ENCODE measurements at places on chromosomes 7 and 10.

- no peak for DNase-seq
Observed at GRCh38 chr10:15349112-15349511, 22.0 kb downstream of the FAM171A1 start.

- no peak for DNase-seq
Observed at GRCh38 chr7:155886391-155887173, 74.3 kb upstream of the SHH start.

- no peak for DNase-seq
Observed at GRCh38 chr7:135217645-135218509, 6.6 kb upstream of the WDR91 start.

DNA sequence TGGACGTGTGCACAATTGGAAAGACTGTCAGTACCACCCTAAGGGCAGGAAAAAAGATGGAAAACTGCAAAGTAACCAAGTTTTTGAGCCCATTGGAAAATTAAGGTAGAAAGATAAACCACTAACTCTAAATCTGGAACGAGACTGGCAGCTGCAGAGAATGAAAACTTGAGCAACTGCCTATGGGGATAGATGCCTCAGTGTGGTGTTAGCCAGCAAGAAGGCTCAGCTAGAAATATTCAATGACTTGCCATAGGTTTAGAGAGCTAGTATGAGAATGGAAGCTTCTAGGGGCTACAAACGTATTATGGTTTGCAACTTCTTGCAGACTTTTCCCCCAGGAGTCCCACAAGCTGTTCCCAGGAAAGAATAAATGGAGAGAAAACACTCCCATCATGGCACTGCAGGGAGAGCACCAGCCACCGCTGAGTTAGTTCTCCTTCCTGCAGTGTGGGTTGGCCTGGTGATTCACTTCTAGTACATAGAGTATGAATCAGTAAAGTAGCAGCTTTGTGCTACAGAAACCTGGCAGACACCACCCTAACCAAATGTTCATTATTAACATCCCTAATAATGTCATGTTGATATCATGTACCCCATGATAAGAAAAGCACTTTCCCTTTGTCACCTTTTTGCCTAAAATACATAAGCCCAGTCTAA lies 372.4 kb upstream of the VWC2 start:
- DNase-seq, result no peak

DNA sequence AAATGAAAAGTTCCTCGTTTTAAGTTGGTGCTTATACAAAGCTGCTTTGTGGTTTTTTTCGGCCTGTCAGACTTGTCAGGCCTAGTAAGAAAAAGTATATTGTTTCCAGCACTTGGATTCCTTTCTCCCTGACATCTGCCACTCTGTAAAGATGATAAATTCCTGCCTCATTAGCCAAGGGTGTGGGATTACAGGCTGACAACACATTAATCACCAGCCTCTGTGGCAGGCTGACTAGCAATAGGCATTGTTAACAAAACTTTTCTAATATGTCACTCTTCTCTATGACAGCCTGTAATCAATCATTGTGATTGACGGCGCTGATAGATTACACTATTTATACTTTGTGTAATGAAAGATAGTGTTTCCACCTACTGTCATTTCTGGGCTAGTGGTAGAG lies 682.5 kb downstream of the LRMDA start:
- no peak for DNase-seq

DNA sequence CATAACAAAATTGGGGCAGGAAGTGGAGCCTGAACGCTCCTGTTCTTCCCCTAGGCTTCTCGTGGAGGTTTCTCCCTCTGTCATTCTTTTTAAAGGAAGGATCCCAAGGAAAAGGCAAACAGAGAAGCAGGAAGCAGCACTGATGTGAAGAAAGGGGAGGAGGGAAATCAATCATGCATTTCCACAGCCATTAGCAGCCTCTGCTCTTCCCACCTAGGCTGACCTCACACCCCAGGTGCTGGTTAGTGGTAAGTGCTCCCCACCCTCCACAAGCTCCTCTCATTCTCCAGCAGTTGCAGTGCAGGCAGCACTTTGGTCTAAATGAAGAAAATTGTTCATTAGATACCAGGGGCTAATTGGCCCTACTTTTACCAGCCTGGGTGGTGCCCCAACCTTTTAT lies 2.6 kb downstream of the CRHR2 start:
- DNase-seq, result no peak

GRCh38 chr7:50474382-50475160 lies 24.4 kb upstream of the FIGNL1 start:
- DNase-seq, result no peak

DNA sequence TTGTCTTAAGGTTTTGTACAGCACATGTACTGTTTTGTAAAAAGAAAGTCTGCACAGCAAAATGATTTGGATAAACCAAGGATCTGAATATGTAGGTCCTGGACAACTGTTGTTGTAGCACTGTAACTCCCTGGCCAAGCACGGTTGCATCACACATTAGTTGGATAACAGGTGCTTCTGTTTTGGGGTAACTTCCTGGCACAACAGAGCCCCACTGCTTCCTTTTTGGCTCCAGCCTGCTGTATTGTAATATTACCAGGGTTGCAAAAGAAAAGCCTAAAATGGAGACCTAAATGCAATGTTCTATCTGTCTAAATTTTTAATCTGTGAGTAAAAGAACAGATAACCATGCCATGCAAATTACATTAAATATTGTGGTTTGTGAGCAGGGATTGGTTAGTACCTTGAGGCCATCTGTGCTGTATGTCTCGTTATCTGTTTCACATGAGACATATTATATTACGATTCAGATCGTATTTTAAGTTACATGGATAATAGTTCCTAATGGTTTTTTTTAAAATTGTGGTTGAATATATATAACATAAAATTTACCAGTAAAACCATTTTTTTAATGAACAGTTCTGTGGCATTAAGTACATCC lies 27.5 kb upstream of the WAC start:
- DNase-seq, result no peak

DNA sequence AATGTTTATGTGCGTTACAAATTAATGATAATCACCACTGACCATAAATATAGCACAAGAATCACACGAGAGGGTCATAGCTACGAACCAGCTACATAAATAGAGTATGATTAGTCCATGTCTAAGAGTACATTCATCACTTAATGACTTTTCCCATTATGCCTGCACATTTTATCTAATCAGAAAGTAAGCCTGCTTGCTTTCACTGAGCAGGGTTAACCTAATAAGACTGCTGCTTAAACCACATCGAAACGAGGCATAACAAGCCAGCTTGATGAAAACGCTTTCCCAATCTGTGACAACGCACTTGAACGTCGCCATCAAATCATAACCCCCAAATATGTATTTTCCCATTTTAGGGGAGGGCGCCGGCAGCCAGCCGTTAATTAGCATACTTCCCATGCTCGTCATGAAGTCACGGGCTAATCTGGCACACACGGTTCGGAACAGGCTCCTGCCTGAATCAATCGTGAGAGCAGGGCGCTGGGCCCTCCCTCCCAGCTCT lies 71.5 kb downstream of the EBF3 start:
- no peak for DNase-seq

- DNase-seq, result peak; percentile 2
Observed at GRCh38 chr10:12484941-12485805, 135.8 kb downstream of the CAMK1D start.

GRCh38 chr10:68095153-68095552 lies 14.1 kb upstream of the MYPN start:
- DNase-seq, result no peak

- DNase-seq, result no peak
Observed at GRCh38 chr10:1328981-1329614, 272.9 kb downstream of the WDR37 start.

DNA sequence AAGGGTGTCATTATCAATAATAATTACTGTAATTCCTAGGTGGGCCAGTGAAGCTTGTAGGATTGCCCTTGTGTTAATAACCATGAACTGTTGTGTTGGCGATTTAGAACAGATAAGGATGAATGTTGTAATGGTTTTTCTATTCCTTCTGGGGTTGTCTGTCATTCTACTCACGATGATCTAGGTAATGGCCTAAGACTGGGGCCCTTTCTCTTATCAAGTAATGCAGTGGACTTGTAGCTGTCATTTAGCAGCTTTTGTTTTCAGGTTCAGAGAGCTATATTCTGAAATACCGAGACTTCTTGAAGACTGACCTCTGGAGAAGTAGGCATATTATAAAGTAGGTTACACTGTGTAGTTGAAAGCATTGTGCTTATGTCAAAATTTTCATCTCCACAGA lies 110.2 kb downstream of the TAF3 start:
- no peak for DNase-seq

DNA sequence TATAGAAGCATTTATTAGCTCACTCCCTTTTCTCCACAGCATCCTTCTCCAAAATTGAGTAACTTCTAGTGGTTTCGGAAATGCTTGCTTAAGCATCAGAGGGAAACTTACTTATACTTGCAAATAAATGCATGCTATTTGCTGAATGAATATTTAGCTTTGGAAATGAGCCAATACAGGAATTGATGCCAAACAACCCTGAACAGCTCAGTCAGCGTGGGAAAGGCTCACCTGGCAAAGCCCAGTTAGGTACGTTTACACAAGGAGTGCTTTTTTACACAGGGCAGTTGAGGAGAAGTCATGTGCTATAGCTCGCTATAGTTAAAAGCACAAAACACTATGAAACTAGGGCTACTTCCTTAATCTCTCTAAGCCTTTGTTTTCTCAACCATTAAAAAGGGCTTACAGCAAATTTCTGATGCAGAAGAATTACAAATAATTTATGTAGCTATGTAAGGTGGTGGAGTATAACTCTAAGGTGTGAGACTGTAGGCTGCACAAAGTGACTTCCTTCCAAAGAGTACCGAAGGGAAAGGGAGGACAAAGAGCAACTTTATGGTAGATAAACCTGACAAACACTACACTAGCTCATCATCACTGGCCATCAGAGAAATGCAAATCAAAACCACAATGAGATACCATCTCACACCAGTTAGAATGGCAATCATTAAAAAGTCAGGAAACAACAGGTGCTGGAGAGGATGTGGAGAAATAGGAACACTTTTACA lies 498.2 kb downstream of the PHTF2 start:
- DNase-seq, result no peak

DNA sequence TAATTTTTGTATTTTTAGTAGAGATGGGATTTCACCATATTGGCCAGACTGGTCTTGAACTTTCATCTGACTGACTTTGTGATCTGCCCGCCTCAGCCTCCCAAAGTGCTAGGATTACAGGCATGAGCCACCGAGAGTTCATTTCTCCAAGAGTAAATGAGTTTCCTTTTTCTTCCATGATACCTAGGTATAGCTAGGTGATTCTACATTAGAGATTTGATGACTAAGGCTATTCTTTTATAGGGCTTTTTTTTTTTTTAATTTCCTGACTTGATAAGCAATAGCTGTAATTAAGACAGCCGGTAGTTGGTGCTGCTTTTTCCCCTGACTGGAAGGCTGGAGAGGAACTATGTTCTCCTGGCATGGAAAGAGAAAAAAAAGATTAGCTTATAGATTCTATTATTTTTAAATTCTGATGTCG lies 3.3 kb downstream of the PTPN12 start:
- DNase-seq, result no peak

DNA sequence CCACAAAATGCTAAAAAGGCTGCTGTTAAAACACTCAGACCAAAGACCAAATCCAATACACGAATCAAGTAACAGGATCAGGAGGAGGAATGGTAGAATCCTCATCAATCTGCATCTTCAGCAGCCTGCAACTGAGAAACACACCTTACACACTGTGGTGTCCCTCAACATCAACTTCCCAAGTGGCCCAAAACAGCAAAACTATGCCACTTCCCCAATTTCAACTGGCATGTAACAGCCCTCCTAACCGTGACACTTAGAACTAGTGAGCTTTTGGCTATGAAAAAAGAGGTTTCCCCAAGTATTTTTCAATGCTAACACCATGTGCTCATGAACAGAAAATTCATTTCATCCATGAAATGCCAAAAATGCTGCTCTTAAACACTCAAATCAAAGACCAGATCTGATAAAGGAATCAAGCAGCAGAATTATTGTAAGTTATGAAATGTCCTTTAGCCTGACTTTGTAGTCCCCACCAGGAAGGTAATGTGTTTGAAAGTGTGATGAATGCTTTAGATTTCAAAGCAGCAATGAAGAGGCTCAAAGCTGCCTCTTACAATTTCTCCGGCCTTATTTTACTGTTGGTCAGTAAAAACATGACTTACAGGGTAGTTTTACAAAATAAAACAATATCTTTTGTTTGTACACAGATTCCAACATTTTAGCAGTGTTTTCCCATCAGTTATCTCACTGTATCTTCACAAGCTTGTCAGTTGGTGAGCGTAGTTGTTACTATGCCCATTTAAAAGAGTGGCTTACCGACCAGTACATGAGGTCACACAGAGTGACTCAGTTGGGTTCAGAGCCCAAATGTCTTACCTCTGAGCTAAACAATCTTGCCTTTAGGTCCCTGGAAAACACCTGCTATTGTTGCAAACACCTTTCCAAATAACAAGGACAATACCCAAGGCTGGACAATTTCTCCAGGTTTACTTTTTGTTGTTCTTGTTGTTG lies 65.7 kb upstream of the ASAH2 start:
- no peak for DNase-seq

DNA sequence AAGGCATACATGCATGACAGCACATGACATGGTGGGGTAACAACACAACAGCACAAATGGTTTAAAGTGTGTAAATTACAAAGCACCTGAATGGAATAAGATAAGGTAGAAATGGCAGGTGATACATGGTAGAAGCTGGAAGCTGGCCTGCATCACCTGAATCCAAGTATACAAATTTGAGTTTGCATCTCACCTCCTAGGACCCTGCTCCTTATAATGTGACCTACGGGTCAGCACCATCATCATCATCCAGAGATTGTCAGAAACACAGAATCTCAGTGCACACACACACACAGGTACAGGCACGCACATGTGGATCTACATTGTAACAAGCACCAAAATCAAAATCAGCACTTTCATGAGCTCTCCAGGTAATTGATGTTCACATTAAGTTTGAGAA lies 1048.2 kb upstream of the AUTS2 start:
- DNase-seq, result no peak

GRCh38 chr7:34675749-34676374 lies 17.8 kb downstream of the NPSR1 start:
- no peak for DNase-seq

DNA sequence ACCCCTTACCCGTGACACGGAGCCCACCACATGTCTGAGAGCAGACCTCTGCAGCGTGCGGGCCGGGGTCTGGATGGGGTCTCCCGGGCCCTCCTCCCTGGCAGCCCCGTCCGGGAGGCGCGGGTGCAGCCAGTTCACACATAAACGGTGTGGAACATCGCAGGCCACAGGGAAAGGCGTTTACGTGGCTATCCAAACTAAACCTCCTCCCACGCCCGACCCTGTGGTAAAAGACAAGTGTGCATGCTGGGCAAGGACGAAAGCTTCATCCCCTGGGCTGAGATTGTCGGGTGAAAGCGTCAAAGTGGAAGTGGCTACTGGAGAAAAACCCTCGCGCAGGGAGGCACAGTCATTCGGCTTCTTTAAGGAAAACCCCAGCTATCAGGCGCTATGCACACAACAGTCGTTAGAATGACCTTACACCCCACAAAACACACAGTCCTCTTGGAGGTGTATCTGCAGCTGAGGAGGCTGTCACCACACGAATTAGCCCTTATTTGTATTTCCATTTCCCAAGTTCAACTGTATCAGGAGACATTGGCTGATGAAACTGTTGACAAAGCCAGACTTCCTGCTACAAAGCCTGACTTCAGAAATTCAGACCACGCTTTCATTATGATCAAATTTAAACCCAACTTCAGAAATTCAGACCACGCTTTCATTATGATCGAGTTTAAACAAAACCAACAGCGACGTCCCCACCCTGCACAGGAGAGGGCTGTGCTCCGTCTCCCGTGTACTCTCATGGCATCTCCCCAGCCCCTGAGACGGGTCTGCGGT lies 15.3 kb downstream of the GPER1 start:
- no peak for DNase-seq

All from effector memory CD8-positive, alpha-beta T cell (primary cell).